ENCODE measurements at places on chromosomes 12 and 14.

GRCh38 chr14:25053585-25053984 lies 3.6 kb upstream of the STXBP6 start:
- DNase-seq: no peak

DNA sequence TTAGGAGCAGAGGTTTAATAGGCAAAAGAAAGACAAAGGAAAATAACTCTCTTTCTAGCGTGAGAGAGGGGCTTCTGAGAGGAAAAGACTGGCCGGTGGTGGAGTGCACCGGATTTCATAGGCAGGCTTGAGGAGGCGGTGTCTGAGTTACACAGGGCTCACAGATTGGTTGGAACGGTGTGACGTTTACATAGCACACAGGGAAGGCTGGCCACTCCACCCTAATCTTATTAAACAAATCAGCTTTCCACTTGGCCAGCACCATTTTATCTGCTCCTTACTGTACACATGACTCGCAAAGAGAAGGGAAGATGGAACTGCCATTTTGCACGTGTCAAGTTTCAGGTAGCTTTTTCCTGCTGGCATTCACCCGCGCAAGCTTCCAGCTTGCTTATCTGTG lies 587.7 kb downstream of the RPL10L start:
- DNase-seq: no peak

- DNase-seq: no peak
Observed at GRCh38 chr12:83462419-83462818, 775.7 kb downstream of the TMTC2 start.

DNA sequence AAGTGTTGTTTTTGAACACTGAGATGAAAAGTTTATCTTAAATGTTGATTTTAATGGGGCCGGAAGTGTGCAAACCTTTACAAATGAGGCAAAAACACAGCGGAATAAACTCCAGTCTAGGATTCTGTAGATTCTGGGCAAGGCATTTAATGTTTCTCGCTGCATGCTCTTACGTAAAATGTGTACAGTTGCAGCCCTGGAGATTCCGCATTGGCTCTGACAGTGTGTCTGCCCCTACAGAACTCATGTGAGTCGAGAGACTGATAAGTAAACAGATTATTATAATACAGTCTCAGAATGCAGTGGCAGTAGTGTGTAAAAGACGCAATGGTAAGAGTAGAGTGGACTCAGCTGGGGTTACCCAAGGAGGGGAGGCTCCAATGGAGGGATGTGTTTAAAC lies 33.6 kb downstream of the LRRK2 start:
- no peak for DNase-seq

Data from CD4-positive, alpha-beta T cell treated with Interleukin-21 for 1 hour (primary cell).